ENCODE measurements at places on chromosomes 13 and 19.

- DNase-seq, result no peak
Measured at GRCh38 chr13:66860878-66861417, 369.2 kb downstream of the PCDH9 start.

GRCh38 chr13:30619731-30620130, 2.0 kb downstream of the USPL1 start:
- DNase-seq, result no peak

DNA sequence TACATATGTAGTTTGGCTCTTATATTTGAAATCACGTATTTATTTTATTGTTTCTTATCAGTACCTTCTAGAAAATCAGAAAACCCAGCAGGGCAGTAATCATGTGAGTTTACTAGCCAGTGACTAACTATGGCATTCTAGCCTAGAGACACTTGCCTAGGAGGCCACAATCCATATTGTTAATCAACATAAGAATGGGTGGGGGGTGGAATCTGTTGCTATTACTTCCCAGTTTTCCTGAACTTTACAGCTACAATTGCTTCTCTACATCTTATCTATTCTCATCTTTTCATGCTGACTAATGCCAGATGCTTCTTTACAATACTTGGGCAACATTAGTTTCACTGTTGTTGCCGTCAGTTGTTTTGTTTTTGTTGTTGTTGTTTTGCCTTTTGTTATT, 18.7 kb upstream of the ATXN8OS start:
- no peak for DNase-seq

- DNase-seq, result no peak
Measured at GRCh38 chr19:41913538-41914423, 14.5 kb downstream of the ERFL start.

DNA sequence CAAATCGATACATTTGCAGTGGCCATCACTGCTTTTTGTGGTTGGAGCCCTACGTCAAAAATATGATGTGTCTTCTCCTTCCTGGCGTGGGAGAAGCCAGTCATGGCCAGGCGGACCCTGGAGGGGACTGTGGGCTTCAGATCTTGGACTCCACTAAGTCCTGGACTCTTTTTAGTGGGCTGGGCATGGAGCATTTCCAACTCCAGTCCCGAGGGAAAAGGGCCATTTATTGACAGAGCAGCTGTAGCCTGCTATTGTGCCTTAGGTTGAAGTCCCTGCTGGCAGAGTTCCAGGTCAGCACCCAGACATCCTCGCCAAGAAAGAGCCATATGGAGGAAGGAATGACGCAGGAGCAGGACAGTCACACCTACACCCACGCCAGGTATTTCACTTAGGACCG, 179.2 kb upstream of the ZNF507 start:
- DNase-seq, result no peak

- no peak for DNase-seq
Measured at GRCh38 chr13:108120302-108120701, 95.0 kb downstream of the LIG4 start.

DNA sequence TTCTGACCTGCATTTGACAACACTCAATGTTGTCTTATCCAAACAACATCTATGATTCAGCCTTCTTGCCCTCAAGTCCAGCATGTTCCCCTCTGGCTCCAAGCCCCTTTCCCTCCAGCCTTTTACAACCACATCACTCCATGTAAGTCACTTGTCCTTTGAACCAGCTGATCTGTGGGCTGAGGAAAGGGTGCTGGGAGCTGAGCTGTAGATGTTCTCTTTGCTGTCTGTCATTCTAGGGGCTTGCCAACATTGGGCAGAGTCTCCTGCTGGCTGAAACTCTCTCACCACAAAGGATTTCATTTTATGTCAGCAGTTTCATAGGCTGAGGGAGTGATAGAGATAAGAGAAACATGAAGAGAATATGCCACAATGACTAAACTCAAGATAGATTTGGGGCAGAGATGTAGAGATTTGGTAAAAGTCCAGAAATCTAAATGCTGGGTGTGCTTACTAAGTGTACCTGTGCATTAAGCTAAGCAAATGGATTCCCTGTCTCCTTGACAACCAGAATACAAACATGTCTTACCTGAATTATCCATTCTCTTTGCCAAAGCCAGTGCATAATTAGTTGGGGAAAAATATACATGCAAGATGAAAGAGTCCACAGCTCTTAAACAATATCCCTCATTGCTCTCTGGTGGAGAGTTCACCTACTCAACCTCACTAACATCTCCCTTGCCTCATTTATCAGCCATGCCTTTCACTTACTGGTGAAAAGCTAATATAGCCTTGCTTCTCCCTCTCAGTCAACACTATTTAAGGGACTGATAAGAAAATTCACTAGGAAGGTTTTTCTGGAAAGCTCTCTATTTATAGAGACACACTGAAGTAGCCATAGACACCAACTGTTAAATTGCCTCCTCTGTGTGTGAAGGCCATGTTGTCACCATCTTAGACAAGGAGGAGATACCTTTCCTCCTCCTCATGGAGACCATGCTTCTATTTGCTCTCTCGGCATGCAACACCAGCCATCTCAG, 175.5 kb upstream of the SERP2 start:
- no peak for DNase-seq

- no peak for DNase-seq
Measured at GRCh38 chr13:79908381-79908780, 427.4 kb downstream of the NDFIP2 start.

- no peak for DNase-seq
Measured at GRCh38 chr13:106507560-106508274, 27.7 kb downstream of the EFNB2 start.

DNA sequence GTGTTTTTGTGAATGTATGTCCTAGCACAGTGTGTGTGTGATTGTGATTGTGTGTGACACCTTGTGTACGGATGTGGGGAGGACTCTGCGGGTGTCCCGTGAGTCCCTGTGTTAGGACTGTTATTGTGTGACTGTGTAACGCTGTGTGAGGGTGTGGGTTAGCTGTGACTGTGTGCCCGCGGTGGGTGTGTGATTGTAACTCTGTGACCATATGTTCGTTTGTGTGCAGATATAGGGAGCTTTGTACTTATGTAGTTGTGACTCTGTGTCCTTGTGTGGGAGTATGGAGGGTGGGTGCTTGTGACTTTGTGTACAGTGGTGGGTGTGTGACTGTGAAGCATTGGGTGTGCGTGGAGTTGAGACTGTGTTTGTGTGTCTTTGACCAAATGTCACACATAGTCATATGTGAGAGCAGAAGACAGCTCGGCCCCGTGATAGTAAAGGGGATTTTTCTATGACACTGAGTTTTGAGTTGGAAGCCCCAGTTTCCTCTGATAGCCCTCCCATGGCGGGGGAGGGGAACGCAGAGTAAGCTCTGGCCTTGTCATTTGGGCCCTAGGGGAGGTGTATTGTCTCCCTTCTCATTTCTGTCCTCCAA, 949 bp upstream of the ZNF260 start:
- no peak for DNase-seq

DNA sequence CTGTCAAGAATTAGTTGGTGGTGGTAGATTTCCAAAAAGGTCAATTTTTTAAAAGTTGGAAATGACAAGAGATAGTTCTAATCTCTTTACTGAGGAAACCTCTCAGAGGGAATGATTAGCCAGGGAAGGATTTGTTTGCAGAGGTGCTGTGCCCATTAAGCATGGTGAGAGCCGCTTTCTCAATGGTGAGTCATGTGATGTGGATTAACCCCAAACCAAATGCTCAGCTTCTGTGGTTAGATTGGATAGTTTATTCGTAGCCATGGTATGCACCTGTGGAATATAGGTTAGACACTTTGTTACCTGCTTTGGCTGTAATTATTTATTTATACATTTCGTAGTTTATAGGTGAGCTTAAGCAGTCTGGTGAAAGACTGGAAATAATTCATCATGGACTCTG, 7.1 kb downstream of the HNRNPM start:
- no peak for DNase-seq

DNA sequence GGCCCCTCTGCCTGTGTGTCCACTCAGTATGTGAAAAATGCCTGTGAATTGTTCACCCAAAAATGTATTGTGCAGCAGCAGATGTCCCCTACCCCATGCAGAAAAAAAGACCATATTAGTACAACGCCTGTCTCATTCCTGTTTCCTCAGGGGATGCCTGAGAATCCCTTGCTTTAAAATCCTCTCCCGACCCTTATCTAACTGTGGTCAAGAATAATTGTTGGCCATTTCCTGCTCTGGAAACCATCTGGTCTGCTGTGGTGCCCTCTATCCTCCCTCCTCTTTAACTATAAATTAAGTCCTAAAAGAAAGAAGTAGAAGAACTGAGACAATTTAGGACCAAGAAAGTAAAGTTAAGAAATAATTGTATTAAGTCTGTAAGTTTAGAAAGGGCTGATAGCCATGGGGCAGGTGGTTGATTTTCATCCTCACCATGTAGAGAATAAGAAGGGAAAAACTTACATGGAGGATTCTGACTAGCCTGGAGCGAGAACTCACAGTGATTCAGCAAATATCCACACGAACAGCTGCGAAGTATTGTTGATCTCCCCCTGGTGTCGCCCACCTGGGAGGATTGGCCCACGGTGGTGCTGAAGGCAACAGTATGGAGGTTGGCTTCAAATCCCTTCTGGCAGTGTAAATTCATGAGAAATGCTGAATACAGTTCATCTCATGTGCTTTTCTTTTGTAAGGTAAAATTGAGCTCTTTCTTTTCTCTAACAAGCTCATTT, 85.6 kb downstream of the COL4A2 start:
- no peak for DNase-seq

GRCh38 chr13:99206873-99207272, 6.2 kb downstream of the UBAC2 start:
- DNase-seq, result no peak

DNA sequence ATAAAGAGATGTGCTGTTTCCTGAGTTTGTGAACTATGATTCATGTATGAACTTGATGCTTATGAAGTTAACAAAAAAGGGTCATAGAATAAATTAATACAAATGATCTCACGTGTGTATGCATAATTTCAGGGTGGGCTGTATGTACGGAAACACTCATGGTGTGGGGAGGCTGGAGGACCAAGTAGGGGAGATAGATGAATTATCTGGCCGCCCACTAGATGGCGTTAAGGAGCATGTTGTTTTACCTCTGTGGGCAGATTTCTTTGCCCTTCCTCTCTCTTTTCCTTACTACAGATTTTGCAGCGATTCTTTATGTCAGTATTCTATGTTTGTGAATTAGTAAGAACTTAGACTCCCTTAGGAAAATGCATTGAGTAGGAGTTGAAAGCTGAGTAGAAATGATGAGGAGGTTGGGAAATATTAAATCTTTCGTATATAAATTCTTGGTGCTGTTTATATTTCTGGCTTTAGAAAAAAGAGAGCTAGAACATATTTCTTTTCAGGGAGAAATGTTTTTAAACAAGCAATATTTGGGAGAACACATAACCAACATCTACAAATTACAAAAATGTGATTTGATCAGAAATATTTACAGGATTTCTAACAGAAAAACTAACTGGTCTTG, 47.4 kb upstream of the TMTC4 start:
- no peak for DNase-seq

DNA sequence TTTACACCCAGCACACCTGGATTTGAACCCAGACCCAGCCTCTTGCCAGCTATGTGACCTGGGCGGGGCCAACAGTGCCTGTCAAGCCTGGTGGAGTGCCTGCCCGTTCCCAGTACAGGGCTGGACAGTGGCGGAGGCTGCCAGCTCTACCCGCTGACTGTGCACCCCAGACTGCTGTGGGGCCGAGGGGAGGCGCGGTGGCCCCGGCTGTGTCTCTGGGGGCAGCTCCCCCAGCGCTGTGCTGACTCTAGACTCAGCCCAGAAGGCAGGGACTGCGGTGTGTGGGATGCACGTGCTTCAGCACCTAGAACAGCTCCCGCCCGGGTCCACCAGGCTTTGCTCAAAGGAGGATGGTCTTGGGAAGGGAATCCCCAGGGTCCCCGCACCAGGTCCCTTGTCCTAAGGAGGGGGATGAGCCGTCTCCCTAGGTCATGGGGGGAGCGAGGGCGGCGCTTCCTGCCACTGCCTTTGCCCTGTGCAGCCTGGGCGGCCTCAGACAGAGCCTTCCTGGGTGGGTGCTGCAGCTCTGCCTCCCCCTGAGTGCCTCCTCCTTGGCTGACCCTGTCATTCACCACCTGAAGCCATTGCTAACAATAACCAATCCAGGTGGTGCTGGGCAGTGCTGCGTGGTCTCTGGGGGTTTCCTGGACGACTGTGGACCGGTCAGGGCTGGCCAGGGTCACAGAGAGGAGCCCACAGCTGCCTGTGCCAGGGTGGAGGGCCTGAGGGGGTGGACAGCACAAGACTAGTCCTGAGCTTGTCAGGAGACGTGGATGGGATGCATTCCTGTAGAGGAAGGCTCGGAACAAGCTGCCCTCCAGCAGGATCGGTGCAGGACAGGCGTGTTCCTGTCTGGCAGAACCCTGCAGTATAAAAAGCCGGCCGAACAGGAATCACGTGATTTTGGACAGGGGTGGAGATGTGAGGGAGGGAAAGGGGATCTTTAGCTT, 18.6 kb downstream of the TMEM255B start:
- no peak for DNase-seq

DNA sequence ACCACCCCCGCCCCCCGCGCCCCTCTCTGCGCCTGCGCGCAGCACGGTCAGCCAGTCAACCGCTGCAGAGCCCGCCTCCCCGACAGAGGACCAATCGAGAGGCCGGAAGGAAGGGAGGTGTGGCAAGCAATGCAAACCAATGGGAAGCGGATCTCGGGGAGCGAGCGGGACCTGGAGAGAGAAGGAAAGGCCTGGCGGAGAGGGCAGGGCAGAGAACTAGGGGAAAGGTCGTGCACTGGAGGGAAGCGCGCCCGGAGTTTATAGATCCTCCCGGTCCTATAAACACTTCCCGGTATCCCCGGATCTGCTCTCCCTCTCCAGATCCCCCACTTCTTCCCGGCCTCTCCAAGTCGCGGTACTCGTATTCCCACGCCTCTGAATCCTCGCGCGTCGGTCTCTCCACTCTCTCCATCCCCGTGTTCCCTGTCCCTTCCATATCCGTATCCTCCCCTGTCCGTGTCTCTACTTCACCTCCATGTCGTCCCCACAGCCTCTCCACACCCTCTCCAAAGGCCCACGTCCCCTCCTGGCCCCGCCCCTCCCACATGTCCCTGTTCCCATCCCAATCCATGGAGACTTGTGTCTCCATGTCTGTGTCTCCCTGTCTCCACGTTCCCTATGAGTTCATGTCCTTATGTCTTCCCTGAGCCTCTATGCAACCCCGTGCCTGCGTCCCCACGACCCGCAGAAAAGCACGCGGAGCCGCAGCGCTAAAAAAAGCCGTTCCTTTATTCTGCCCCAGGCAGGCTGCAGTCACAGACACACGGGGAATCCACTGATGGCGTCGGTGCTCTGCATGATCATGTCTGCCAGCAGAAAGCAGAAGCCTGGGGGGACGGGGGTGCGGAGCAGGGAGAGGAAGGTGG, 434 bp upstream of the ETFB start:
- peak; percentile 99 for DNase-seq

All from right hindlimb (tissue), 1 donor.